Thymus (tissue), 14 donors: ENCODE measurements at places on chromosomes 6 and 20. TPM values are rescaled to one million over a fixed set of nuclear protein-coding genes. Genes with fewer than 3 reads are reported as not detected.
A peak's percentile ranks its signal among the peaks of the same experiment; 100 is the strongest.

The SLC22A1 gene
- 1.7 TPM for polyA plus RNA-seq

The EDN1 gene
- 14.3 TPM for polyA plus RNA-seq

- no peak for DNase-seq
Observed at GRCh38 chr6:160742090-160742489, 40.0 kb downstream of the PLG start.

DNA sequence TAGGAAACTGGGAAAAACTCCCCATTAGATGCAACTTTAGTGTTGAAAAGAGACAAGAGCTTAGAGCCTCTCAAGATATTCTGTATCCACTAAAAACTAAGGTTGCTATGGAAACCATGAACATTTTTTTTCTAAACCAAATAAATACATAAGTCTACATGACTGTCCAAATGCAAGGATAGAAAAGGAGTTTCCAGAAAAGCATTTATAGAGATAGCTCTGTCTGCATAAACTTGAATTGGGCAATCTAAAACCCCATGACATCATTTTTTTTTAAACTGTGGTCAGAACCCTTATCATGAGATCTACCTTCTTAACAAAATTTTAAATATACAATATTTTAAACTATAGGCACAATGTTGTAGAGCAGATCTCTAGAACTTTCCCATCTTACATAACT, 36.4 kb upstream of the FAM83B start:
- DNase-seq: no peak

DNA sequence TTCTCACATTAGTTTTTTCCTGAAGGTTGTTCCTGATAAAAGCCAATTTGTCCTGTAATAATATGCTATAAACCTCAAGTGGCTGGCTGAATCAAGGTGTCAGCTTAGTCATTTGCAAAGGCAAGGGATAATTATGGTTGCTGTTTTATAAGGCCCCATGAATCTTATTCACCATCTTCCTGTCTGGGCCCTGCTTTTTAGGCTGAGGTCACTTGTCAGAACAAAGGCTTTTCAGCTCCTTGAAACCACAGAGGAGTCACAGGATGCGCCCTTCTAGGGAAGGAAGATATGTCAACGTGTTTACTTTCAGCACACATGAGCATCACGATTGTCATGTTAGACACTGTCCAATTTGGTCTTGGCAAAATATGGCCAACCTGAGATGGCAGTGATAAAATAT, 64.8 kb upstream of the NAA20 start:
- no peak for DNase-seq

The OR12D2 gene
- not detected for polyA plus RNA-seq

GRCh38 chr6:40832691-40833090, 206.3 kb downstream of the UNC5CL start:
- no peak for DNase-seq

The SIRPD gene
- 0.46 TPM for polyA plus RNA-seq

DNA sequence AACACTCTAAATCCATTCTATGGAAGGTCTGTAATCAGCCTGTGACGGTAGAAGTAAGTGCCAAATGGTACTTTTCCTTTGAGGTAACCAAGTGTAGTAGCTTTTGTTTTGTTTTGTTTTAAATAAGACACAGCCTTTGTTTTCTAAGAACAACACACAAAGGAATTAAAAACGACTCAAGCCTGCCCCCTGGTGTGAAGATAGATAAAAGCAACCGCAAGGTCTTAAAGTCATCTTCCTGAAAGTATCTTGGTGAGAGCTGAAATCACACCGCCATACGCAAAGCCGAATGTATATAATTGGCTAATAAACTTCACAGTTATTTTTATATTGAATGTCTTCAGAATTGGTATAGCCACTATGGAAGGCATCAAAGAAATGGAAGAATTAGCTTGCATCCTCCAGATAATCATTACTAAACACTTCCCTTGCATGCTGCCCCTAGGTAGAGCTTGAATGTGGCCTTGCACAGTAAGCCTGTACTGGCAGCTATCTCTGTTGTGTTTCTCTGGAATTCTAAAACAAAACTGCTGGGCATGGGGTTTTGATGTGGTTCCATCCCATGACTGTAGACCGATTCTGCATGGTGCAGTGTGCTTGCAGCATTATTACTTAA, 95.6 kb downstream of the LAMP5 start:
- DNase-seq: peak; percentile 47

GRCh38 chr6:161354956-161355355, 81.1 kb upstream of the AGPAT4 start:
- no peak for DNase-seq

GRCh38 chr6:56478202-56478601, 164.5 kb downstream of the DST start:
- no peak for DNase-seq

DNA sequence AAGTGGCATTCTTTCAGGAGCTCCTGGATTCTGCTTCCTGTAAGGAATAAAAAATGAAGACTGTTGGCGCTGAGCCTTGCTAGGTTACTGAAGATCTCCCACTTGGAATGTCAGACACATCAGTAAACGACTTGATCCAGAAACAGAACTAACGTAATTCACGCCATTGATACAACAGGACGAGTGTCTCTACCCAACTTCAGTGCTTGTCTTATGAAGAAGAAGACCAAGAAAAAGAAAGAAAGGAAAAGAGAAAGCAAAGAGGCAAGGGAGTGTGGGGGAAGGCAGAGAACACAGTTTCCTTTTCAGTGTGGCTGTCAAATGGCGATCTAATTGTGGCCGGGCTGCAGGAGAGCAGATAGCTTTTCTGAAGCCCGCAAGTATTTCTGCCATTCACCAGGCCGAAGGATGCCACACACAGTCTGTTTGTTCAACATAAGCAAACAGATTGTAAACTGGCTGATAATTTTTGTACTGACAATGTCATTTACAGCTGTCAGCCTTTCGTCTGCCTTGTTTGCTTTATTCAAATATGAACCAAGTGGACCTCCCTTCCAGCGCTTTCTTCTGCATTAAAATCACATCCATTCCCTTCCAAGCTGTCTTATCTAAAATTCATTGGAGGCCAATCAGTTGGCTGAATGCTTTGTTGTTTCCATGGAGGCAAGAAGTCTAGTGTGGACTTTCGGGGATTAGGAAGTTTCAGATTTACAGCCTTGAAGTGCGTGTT, 180.6 kb downstream of the FOXA2 start:
- no peak for DNase-seq

The LINC00237 gene
- polyA plus RNA-seq: not detected

DNA sequence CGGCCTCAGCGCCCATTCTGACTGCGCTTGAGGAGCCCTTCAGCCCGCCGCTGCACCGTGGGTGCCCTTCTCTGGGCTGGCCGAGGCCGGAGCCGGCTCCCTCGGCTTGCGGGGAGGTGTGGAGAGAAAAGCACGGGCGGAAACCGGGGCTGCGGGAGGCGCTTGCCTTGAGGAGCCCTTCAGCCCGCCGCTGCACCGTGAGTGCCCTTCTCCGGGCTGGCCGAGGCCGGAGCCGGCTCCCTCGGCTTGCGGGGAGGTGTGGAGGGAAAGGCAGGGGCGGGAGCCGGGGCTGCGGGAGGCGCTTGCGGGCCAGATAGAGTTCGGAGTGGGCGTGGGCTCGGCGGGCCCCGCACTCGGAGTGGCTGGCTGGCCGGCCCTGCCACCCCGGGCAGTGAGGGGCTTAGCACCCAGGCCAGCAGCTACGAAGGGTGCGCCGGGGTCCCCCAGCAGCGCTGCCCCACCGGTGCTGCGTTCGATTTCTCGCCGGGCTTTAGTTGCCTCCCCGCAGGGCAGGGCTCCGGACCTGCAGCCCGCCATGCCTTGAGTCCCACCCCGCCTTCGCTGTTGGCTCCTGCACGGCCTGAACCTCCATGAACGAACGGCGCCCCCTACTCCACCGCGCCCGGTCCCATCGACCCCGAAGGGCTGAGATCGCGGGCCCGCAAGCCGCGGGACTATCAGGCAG, 45.7 kb upstream of the MCUR1 start:
- no peak for DNase-seq

The FOXQ1 gene
- 6.3 TPM for polyA plus RNA-seq

The FAM50B gene
- 11.2 TPM for polyA plus RNA-seq

The BNIP5 gene
- 0.23 TPM for polyA plus RNA-seq

The BEND3 gene
- polyA plus RNA-seq: 1.7 TPM

The TMEM244 gene
- polyA plus RNA-seq: not detected

GRCh38 chr6:33837971-33838665, 34.3 kb upstream of the MLN start:
- DNase-seq: no peak

DNA sequence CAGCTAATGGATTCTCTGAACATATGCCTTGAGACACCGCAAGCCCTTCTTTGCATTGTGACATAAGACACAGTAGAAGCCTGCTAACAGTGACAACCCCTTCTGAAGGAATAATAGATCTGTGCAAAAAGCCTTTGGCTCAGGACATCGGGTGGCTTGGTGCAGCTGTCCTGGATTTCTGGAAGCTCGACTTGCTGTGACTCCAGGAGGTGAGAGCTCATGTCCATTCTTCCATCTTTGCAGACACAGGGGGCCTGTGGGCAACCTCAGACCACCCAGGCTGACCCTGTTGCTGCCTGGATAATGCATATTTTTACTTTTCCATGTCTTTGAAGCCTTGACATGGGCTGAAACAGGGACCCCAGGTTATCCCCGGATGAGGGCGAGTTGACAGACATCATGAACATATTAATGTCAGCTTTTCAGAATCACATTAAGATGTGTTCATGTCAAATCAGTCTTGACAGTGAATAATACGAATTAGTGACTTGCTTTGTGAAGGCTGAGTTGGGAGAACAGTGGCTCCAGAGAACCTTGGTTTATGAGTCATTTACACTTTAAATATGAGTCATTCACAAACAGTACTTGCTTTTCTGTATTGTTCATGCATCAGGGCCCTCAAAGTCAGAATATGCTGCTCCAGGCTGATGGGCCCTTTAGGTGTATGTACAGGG, 66.8 kb upstream of the IYD start:
- DNase-seq: no peak

The TAF11 gene
- 62.4 TPM for polyA plus RNA-seq

DNA sequence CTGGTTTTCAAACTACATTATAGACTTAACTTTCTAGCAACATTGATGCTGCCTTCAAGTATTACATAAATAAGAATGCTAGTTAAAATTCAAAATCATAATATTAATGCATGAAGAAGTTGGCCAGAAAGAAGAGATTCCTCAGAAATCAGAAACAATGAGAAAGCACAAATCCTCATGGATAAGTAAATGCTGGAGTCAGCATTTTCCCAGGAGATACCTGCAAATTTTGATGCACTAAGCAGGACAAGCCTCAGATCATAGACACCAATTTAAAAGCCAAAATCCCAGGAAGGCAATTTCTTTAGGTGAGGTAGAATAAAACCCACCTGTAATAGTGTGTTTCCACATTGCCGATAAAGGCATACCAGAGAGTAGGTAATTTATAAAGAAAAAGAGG, 305.2 kb upstream of the TBX18 start:
- DNase-seq: no peak

- peak; percentile 50 for DNase-seq
Observed at GRCh38 chr6:39137245-39137644, 22.3 kb upstream of the SAYSD1 start.

The PTCHD4 gene
- polyA plus RNA-seq: 0.07 TPM

The MICB gene
- polyA plus RNA-seq: 4.2 TPM
